ENCODE measurements at places on chromosomes 6 and 20.
A peak's percentile ranks its signal among the peaks of the same experiment; 100 is the strongest.

DNA sequence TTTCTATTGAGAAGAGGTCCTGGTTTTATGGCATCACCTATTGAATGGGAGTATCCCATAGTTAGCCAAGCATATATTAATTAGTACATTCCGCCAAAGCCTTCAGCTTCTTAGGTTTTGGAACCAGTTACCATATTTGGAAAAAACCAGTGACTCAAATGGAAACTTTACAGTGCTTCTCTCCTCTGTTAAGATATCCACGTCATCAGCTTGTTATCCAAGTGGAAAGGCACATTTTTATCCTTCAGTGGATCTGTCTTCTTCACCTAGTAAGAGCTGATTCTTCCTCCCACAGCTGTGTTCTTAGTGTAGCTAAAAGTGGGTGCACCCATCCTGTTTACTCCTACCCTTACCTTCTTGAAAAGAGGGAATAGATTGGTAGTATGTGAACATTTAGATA lies 34.5 kb downstream of the TPD52L1 start:
- no peak for DNase-seq

DNA sequence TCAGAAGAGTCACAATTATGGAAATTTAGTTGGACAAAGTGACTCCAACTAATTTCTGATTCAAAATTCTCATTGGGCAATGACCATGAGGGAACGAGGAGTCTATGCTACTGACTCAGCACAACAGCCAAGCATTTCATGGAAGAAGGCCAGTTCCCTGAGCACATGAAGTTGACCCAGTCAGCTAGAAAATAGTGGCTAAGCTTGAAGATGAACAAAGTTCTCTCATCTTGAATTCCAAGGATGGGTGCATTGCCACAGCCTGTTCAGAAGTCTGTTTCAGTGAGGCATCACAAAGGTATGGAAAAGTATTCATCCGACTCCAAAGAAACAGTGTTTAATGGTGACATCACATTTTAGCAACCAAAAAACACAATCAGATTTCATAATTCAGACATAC lies 676.9 kb downstream of the HACE1 start:
- DNase-seq: no peak

- DNase-seq: no peak
Observed at GRCh38 chr6:14518515-14519217, 401.1 kb downstream of the CD83 start.

DNA sequence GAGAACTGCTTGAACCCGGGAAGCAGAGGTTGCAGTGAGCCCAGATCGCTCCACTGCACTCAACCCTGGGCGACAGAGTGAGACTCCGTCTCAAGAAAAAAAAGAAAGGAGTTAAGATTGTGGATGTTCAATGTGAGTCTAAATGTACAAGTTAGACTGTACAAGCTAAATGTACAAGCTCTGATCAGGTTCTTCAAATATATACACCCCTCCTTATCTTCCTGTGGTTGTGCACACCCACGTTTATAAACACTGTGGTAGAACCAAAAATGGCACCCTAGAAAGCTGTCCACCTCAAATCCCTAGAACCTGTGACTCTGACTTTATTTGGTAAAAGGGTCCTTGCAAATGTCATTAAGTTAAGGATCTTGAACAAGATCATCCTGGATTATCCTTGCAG lies 11.2 kb upstream of the RANBP9 start:
- DNase-seq: no peak

GRCh38 chr6:41547799-41548097 lies 1.6 kb downstream of the FOXP4 start:
- no peak for DNase-seq

GRCh38 chr20:17995967-17996819 lies 27.4 kb downstream of the MGME1 start:
- peak; percentile 68 for DNase-seq

GRCh38 chr20:46006964-46007363 lies 1.7 kb upstream of the MMP9 start:
- no peak for DNase-seq

- DNase-seq: no peak
Observed at GRCh38 chr6:111086685-111087084, 618 bp upstream of the SLC16A10 start.

GRCh38 chr6:49054311-49054710 lies 408.7 kb downstream of the MMUT start:
- no peak for DNase-seq

- peak; percentile 67 for DNase-seq
Observed at GRCh38 chr6:36594816-36595643, 868 bp downstream of the SRSF3 start.

- DNase-seq: no peak
Observed at GRCh38 chr20:35698298-35699126, 640 bp downstream of the NFS1 start.

DNA sequence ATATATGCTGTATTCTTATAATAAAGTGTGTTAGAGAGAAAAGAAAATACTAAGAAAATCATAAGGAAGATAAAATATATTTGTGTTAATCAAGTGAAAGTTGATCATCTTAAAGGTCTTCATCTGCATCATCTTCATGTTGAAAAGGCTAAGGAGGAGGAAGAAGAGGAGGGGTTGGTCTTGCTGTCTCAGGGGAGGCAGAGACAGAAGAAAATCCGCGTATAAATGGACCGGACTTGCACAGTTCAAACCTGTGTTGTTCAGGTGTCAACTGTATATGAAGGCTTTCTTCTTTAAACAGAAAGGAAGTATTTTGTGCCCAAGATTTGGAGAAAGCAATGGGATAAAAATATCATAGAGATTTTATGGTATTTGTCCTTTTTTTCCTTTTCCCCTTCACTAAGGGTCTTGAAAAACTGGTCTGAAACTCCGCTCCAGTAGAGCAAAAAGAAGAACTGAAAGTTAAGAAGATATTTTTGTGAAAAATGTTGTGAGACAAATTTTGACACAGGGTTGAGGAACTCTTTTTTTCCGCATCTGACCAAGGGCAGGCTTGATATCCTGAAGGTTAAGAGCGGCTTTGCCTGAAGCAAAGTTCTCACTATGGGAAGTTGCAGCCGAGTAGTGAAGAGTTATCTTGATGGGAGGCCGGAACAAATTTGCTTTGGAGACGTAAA lies 350.7 kb downstream of the LAMA2 start:
- DNase-seq: no peak

DNA sequence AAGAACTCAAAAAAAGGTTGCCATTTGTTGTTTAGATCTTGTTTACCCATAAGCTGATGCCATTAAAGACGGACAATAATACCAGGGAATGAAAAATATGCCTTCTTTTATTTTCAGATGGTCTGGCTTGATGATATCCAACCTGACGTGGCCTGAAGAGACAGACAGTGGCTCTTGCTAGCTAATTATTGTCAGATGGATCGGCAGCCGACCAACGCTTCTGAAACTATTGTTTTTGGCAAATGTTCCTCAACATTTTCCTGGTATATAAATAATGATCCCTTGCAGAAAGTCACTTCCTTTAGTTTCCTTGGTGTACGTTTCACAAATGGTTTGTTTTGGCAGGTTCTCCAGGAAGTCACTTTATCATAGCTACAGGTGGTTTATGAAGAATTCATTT lies 290.9 kb upstream of the TSHZ2 start:
- no peak for DNase-seq

DNA sequence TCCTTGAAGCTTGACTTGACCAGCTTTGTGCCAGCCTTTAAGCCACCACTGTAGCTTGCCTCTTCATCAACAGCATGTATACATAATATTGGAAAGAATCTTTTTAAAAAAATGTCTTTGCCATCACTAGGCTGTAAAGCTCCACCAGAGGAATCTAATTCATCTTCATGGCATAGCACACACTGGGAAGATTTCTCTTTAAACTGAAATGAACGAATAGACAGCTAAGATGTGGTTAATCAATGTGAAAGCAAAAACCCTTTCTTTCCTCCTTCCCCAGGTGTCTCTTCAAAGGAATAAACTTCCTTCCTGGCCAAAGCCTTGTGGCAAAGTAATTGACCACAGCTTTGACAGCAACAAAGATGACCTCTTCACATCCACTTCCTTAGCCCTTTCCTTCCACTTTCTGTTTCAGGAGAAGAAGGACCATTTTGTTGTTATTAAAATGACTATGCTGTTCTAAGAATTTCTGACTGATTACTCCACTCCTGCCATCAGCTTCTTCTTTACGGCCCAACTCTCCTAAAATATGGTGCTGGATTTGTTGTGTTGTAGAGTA lies 428.7 kb upstream of the SOX4 start:
- no peak for DNase-seq

- no peak for DNase-seq
Observed at GRCh38 chr6:7147051-7147671, 39.4 kb downstream of the RREB1 start.

- no peak for DNase-seq
Observed at GRCh38 chr6:50147371-50147770, 97.6 kb upstream of the DEFB112 start.

DNA sequence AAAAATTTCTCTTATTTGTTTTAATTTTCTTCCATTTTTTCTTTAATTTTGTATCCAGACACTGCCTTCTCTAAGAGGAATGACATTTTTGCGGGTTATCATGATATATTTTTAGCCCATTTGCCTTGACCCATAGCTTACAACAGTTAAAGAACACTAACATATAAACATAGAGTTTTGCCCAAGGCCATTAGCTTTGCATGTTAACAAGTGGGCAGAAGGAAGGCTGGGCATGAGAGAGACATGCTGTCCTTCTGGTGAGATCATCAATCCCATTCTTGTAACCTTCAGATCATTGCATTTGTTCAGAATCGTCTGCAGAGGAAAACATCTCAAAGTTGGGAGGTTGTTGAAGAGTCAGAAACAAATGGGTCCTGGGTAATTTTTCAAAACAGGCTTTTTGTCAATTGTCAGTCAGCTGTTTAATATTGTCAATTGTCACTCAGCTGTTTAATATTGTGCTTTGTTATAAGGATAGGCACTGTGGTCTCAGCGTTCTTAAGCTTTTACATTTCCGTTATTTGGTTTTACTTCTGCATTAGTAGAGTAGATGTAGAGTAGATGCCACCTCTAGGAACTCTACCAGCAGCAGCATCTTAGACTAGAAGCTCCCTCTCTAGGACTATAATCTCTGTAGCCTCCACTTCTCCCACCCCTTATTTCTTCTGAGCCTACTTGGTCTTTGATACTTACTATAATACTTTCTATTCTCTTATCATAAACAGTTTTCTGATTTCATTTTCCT lies 243.1 kb downstream of the ESR1 start:
- no peak for DNase-seq

GRCh38 chr6:40815731-40816130 lies 223.3 kb downstream of the UNC5CL start:
- DNase-seq: no peak

- no peak for DNase-seq
Observed at GRCh38 chr6:35544769-35545361, 32.2 kb upstream of the TULP1 start.

GRCh38 chr6:134880487-134881190 lies 69.3 kb downstream of the ALDH8A1 start:
- no peak for DNase-seq

DNA sequence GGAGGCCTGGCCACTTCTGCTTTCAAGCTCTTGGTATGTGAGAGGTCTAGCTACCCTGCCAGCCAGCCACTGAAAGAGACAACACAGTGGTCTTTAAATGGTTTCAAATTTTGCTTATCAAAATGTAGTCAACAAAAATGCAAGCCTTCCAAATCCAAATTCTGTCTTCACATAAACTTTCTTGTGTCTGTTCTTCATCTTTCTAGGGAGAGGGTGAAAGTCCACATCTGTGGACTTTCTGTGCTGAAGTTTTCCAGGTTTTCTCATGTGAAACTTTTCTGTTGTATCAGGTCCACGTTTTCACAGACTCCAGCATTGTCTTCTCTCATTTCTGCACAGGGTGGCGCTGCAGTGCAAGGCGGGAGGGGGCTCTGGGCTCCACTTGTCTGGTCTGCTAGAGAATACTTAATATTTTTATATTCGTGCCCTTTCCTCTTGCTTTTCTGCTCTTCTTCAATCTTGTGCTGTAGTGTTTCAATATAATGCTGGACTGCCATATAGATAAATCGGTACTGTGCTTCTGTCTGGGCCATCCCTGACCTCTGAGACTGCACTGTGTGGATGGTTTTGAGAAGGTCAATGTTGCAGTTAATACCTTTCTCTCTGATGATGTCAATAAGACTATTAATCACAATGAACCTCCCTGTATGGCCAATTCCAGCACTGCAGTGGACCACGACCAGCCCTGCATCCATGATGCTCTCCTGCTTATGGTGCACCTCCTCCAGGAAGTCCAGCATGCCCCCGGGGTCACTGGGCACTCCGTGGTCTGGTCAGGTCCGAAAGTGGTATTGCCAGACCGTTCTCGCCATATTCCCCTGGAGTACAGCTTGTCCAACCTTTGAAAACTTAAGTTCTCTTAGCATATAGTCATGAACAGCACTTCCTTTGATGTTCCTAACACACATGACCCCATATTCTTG lies 161.6 kb upstream of the TNFAIP3 start:
- peak; percentile 69 for DNase-seq

DNA sequence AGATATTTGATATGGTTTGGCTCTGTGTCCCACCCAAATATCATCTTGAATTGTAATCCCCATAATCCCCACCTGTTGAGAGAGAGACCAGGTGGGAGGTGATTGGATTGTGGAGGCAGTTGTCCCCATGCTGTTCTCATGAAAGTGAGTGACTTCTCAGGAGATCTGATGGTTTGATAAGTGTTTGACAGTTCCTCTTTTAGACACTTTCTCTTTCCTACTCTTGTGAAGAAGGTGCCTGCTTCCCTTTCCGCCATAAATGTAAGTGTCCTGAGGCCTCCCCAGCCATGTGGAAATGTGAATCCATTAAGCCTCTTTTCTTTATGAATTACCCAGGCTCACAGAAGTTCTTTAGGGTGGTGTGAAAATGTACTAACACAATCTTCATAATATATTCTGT lies 1404.0 kb upstream of the ADGRB3 start:
- no peak for DNase-seq

- no peak for DNase-seq
Observed at GRCh38 chr6:53899512-53899911, 104.7 kb downstream of the LRRC1 start.

DNA sequence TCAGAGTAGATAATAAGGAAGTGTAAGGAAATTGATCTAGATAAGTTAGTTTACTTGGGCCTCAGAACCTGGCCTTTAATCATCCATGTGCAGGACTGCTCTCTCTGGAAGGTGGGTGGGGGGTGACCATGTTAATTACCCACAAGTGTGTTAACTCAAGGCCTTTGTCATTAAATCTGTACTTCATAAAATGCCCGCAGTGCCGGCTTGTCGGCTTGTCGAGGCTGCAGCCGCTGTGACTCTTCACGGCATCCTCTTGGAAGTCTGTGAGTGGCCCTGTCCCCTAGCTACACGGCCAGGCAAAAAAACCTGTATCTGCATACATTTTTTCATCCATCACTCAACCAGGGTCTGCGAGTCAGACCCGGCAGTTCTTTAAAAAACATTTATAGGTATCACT lies 70.9 kb upstream of the ASCC3 start:
- no peak for DNase-seq

DNA sequence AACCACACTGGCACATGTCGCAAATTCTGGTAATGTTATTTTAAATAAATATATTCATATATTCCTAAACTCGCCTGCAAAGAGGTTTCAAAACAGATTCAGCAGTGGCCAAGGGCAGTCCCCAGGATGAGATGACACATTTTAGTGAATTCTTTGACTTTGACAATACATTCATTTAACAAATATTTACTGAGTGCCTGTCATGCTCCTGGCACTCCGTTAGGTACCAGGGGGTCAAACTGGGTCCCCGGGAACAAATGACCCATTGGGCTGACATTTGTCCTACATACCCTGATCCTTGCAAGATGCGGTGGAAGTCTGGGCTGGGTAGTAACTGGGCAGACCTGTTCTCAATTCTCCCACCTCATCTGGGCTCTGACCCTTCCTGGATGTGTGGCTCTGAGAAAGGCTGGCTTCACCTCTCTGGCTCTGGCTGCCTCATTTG lies 74.9 kb downstream of the FYN start:
- DNase-seq: no peak

GRCh38 chr6:154298297-154298696 lies 58.3 kb downstream of the IPCEF1 start:
- DNase-seq: no peak

All from NCI-H748 treated with DMSO at 0.1 percent for 48 hours (cell line).